ENCODE measurements at places on chromosomes 4 and X. TPM values are rescaled to one million over a fixed set of nuclear protein-coding genes. Genes with fewer than 3 reads are reported as not detected.

DNA sequence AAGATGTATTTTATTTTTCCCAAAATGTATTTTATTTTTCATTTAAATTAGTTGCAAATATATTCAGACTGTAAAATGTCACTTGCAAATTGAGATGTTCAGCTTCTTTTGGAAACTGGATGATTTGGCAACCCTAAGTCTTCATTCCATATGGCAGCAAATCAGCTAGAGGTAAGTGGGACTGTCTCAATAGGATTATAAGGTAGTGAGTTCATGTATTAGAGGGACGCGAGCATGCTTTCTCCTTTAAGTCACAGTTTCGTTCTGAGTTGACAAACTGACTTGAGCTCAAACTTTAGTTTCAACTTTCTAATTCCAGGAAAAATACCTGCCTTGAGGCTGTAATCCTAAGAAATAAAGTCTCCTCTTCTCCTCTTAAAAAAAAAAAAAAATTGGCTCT, 44.2 kb upstream of the TMEM131L start:
- DNase-seq, result no peak

DNA sequence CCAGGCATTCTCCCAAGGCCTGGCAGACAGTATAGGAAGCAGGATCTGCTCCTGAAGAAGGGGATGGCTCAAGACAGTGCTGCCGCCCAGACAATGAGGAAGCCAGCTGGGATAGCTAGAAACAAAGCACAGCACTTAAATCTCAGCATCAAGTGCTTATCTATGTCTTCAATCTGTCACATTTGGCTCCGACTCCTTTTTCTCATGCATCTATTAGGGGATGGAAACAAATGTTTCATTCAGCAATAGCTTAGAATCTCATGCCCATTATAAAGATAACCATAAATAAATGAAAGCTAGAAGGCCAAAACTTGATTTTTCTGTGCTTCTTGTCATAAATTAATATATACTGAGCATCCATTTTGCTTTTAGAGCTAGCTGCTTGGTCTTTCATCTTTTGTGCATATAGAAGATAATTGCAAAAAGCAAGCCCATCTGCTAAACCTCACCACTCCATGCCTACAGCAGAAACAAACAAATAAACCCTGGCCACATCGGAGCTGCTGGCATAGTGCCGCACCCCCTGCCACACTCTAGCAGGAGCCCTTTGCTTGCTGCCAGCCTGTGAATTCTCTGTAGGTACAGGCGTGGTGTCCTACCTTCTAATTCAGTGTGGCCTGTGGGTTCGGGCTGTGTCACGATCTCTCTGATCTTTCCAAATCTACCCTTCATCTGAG, 75.9 kb downstream of the AASDH start:
- DNase-seq, result no peak

DNA sequence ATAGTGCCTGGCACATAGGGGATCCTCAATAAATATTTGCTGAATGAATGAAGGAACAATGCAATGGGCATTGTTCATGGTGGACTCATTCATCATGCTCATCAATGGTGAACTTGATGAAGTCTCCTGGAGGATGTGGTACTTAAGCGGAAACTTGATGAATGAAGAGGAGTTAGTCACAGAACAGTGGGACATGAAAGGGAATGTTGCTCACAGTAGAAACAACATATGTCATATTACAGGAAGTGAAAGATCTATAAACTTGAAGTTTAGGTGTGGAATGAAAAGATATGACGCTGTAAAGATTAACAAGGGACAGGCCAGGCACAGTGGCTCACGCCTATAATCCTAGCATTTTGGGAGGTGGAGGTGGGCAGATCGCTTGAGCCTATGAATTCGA, 224.1 kb downstream of the PPP3CA start:
- no peak for DNase-seq

- peak; percentile 51 for DNase-seq
These were observed 22.0 kb downstream of the DYNLT3 start for GRCh38 chrX:37825215-37825842.

DNA sequence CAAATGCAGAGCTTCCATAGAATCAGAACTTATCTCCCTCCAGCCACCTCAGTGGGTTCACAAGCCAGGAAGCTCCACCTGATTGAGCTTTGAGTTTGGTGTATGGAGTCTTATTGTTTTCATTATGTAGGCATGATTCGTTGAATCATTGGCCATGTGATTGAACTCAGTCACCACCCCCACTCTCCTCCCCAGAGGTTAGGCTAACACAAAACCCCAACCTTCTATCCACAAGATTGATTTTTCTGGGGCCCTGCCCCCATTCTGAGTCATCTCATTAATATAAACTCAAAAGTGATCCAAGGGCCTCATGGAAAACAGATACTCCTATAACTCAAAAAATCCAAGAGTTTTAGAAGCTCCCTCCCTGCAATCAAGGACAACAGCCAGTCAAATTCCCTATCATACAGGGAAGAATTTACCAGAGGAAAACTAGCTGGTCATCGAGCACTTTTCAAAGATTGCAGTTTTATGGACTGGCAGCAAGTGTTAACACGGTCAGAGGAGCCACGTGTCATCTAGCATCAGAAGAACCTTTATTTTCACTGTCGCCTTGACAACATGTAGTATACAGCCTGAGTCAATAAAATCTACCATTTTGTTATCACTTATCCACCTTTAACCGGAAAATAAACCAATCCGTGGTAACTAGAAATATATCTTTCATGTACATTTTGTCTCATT, 35.9 kb upstream of the GUCY1B1 start:
- no peak for DNase-seq

DNA sequence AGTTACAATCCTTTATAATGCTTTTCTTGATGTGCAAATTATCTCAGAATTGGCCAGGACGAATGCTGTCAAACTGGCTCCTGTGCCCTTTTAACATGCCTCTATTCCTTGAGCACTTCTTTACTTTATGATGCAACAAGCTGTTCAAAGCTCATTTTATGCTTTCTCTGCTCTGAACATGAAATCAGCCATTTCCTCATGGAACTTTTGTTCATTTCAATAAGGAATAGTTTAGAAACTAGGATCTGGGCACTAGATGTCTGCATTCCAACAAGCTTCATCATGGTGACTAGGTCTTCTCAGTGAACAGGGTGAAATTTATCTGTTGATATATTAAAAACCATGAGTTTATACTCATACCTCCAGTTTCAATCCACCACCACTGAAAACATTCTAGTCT, 87.3 kb upstream of the TEX13A start:
- DNase-seq, result no peak

GRCh38 chr4:183960046-183960420, 54.9 kb downstream of the STOX2 start:
- no peak for DNase-seq

DNA sequence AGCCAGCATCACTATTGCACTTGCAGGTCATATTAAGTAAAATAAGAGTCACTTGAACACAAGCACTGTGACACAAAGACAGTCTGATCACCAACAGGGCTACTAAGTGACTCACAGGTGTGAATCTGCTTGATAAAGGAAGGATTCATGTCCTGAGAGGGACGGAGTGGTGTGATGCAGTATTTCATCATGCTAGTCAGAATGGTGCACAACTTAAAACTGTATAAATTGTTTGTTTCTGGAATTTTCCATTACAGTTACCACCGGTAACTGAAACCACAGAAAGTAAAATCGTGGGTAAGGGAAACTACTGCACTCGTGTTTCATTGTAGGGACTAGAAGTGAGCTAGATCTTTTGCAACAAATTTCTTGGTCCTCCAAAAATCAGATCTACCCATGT, 109.7 kb downstream of the ELOVL6 start:
- DNase-seq, result no peak

- no peak for DNase-seq
These were observed 23.4 kb downstream of the ARHGEF9 start for GRCh38 chrX:63761639-63762038.

- DNase-seq, result no peak
These were observed 107.0 kb upstream of the EPHA5 start for GRCh38 chr4:65777270-65777669.

- DNase-seq, result no peak
These were observed 74.3 kb downstream of the WFS1 start for GRCh38 chr4:6343939-6344408.

DNA sequence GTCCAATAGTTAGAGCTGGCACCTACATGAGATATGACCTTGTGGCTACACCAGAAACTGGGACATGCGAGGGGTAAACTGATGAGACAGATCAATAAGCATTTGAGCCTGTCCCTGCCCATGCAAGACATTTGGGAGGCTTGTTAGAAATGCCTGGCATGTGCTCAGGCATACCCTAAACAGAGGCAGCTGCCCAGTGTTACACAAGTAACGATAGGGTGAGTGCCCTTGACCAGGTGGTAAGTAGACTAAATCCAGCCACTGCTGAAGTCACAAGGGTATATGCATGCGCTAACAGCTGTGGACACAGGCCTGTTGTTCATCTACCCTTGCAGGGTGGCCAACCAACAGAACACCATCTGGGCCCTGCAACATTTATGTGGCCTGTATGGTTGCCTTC, 56.1 kb upstream of the CCDC149 start:
- DNase-seq, result no peak

DNA sequence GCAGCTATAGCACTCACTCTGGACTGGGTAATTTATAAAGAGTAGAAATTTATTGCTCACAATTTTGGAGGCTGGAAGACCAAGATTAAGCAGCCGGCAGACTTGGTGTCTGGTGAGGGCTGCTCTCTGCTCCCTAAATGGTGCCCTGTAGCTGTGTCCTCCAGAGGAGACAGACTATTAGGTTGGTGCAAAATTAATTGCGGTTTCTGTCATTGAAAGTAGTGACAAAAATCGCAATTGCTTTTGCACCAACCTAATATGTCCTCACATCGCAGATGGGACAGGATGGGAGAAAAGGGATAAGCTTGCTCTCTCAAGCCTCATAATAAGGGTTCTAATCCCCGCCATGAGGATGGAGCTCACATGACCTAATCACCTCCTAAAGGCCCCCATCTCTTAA, 258.1 kb upstream of the VCX3A start:
- DNase-seq, result no peak

- no peak for DNase-seq
These were observed 101.4 kb downstream of the ADRA2C start for GRCh38 chr4:3867403-3868100.

DNA sequence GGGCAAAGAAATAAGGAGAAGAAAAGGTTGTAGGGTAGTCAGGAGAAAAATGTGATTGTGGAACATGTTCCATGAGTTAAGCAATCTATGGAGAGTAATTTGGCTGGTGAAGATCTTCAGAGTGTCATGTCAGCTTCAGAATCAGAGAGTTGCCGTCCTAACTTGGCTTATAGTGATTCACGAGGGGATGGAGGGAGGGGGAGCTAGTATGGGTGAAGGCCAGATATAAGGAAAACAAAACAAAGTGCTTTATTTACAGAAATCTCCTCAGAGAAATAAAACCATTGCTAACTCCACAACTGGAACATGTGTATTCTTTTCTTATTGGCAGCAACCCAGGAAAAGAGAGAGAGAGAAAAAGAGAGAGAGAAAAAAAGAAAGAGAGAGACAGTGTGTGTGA, 256.5 kb upstream of the NRK start:
- DNase-seq, result no peak

GRCh38 chrX:129091097-129091496, 432.2 kb downstream of the SMARCA1 start:
- DNase-seq, result no peak

GRCh38 chr4:111230265-111230664, 607.4 kb upstream of the PITX2 start:
- no peak for DNase-seq

Gene CCDC149
- 0.25 TPM for total RNA-seq

Gene STARD8
- total RNA-seq, result 0.25 TPM

Gene BCLAF3
- 8.5 TPM for total RNA-seq

Gene IGFBP7
- total RNA-seq, result 0.45 TPM

Gene GUCY1A1
- not detected for total RNA-seq

Gene BMP15
- total RNA-seq, result not detected

Gene AREG
- total RNA-seq, result 63.8 TPM

Gene SYTL5
- total RNA-seq, result not detected

Gene ATP5ME
- 126 TPM for total RNA-seq

Gene EFNB1
- total RNA-seq, result 3.1 TPM
